ENCODE measurements at places on chromosomes 7 and 10.

- no peak for DNase-seq
Measured at GRCh38 chr10:123250640-123251039, 96.4 kb downstream of the BUB3 start.

- DNase-seq, result no peak
Measured at GRCh38 chr10:87660484-87661133, 931 bp downstream of the PAPSS2 start.

- no peak for DNase-seq
Measured at GRCh38 chr10:3533296-3533695, 251.7 kb downstream of the KLF6 start.

DNA sequence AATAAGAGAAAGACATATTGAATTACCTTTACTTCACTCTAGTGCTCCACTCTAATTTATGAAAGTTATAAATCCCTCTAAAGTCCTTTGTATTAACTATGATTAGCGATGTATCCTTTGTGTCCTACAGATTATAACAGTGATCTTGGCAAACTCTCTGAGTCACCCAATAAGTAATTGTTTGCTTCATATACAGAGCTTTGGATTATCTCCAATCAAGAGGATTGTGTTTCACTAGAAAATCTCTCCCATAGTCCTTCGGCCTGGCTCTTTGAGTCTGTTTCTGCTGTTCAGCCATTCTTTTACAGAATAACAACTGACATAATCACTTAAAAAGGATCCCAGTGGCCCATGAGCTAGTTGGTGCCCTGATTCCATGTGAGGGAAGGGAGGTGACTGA is 9.5 kb downstream of the LMOD2 start:
- no peak for DNase-seq

GRCh38 chr10:46062723-46063428 is 16.8 kb upstream of the MSMB start:
- no peak for DNase-seq

DNA sequence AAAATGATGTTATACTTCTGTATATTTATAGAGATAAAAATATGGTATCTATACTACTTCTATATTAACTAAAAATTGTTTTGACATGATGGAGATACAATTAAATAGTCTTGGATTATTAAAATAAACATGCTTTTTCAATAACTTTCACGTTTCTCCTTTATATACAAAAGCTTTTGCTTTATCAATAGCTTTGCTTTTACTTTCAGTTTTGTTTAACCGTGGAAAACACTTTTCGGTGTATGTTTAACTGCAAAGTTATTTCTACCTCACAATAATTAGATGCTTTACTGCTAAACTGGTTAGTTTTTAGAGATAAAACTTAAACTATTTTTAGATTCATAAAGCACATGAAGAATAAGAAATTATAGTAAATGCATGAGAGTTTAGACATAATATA is 432.1 kb upstream of the PCDH15 start:
- no peak for DNase-seq

GRCh38 chr7:100614308-100614861 is 2.0 kb downstream of the MOSPD3 start:
- DNase-seq, result no peak

DNA sequence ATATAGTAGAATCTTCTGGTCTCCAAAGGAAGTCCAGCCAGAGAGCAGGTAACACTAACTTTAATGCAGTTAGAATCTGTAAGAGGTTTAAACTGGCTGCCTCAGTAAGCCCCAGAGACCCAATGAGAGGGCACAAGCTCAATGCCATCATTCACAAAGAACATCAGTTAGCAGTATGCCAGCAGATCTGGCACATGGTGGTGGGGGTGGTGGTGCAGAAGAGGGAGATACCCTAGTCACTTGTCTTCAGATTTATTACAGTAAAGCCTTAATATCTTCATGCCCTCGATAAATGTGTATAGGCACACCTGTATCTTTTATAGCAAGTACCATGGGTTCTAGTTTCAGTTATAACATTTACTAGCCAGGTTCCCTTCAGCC is 86.2 kb downstream of the SORBS1 start:
- DNase-seq, result no peak

DNA sequence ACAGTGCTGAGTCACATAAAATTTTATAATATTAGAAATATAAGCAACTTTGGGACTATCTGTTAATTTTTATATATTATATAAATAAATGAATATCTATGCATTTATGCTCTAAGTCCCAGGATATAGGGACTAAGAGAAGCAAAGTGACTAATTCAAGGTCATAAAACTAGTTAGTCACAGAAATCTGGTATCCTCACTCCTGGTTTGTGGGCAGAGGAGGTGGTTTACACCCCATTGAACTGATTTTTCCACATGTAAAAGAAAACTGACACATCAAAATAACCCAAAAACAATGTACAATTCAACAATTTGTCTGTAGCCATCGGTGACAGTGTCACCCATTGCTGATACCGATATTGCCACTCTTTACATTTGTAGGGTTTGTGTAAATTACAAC is 3.0 kb downstream of the PCLO start:
- no peak for DNase-seq

DNA sequence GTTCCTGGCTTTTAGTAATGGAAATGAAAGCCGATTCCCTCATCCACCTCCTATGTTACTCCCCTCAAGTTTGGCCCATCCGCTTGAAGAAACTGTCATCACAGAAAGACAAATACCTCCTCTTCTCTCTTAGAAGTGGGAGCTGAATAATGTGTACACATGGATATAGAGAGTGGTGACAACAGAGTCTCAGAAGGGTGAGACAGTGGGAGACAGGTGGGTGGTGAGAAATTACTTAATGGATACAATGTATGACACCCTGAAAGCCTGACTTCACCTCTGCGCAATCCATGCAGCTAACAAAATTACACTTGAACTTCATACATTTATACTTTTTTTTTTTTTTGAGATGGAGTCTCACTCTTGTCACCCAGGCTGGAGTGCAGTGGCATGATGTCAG is 217.5 kb downstream of the SKIDA1 start:
- no peak for DNase-seq

GRCh38 chr10:35355971-35356724 is 19.8 kb downstream of the CCNY start:
- DNase-seq, result peak; percentile 52

DNA sequence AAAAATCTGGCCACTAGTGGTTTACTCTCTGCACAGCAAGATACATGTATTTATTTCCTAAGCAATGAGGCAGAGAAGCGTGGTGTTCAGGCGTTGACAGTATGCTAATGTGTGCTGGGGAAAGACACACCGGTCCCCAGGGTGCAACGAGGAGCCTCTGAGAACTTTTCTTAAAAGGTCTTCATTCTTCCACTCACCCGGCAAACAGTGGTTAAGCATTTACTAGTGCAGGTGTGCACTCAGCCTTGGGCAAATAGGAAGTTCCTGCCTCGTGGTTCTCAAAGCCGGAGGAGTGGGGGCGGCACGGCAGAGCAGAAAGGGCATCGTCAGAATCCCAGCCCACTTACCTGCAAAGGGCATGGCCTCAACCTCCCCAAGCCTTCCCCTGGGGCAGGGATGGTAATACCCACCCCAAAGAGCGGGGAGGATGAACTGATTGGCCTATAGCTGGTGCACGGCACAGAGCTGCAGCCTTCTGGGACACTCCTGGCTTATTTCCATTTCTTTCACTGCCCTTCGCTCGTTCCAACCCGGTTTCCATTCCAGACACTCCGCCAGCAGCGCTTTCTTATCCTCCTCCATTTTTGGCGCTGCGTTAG is 184.3 kb upstream of the CTBP2 start:
- no peak for DNase-seq

GRCh38 chr7:64879800-64880199 is 23.3 kb upstream of the ZNF273 start:
- no peak for DNase-seq

DNA sequence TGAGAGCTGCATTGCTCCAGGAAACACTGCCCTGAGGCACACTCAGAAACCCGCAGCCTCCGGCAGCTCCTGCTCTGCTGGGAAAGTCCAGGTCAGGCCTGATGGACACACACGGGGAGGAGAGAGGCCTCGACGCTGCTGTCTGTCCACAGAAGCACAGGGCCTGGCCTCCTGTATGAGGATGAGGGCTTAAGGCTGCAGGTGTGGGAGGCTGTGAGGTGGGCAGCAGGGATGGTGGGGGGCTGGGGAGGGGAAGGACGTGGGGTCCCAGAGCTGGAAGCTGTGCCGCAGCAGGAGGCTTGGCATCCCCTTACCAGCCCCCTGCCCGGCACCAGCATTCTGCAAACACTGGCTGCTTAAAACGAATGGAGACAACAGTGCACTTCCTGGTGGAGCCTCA is 186.2 kb downstream of the DNAJB6 start:
- no peak for DNase-seq

- no peak for DNase-seq
Measured at GRCh38 chr10:43201545-43202131, 63.4 kb downstream of the CSGALNACT2 start.

- no peak for DNase-seq
Measured at GRCh38 chr7:113912876-113913275, 5.9 kb downstream of the PPP1R3A start.

DNA sequence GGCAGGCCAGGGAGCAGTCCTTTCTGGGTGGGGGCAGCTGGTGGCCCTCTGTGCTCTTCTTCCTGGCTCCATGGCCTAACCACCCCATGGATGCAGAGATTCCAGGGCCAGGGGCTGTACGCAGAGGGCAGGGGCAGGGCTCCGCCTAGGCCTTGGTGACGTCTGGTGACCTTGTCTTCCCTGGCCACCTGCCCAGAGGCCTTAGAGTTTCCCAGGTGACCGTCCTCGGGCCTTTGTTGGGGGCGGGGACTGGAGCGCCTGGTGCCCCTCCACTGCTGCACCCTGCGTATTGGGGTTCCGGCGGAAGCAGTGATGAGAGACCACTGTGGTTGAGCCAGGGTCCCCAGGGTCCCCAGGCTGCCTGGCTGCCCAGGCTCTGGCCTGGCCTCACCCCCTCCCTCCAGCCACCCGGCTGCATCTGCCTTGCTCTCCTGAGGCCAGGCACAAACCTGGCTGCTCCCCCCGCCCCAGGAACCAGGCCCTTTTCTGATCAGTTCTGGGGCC is 10.3 kb downstream of the PWWP2B start:
- no peak for DNase-seq

DNA sequence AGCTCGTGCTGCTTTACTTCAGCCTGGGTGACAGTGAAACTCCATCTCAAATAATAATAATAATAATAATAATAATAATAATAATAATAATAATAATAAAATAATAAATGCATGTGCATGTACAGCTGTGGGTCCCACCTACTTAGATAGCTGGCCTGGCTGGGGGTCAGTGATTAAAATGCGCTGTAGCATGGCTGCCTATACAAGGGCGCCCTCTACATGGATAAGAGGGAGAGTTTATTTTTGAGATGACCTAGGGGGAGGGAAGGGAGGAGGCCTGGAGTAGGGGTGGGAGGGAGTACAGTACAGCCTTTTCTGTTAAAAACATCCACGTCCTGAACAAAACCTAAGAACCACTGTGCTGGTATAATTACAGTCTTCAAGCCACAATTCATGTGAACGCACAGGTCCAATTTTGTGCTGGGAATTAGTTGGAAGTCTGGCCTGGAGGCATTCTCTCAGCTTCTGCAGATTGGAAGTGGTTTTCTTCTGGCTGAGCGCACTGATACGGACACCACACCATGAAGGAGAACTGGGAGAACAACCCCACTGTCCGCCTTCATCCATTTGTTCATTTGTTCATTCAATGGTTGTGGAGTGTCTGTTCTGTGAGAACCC is 146.5 kb downstream of the TMEM178B start:
- no peak for DNase-seq

- DNase-seq, result no peak
Measured at GRCh38 chr7:112504093-112504695, 23.4 kb downstream of the LSMEM1 start.

DNA sequence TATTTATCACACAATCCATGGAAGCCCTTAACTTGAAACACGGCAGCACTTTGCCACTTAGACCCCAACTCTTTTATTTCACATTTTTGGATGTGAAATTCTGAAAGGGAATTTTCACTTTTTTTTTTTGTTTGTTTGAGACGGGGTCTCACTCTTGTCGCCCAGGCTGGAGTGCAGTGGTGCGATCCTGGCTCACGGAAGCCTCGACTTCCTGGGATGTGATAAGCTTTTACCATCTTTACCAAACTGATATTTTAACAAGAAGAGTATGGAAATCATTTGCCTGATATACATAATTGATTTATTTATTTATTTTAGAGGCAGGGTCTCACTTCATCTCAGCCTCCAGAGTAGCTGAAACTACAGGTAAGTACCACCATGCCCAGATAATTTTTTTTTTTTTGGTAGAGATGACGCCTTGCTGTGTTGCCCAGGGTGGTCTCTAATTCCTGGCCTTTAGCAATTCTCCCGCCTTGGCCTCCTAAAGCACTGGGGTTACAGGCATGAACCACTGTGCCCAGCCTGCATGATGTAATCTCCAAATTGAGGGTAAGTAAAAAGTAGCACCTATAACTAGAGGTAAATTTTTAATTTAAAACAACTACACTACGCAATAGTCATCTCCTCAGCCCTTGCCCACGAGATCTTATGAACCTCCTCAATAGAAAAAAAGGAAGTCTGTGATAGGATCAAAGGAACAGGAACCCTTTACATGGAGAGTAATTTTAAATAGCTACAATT is 180.7 kb upstream of the KLF14 start:
- DNase-seq, result no peak

DNA sequence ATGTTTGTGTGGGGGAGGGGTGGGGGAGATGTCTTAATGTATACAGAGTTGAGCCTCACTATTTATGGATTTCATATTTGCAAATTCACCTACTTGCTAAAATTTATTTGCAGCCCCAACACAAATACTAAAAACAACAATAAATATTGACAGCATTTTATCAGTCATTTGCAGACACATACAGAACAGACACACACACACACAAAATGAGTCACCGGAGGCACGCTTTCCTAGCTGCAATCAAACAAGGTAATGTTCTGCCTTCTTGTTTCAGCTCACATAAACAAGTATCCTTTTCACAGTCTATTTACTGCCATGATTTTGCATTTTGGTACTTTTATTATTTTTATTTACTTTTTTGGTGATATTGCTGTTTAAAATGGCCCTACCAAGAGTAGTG is 88.5 kb downstream of the IPMK start:
- DNase-seq, result no peak

GRCh38 chr10:96275685-96276418 is 4.5 kb upstream of the BLNK start:
- no peak for DNase-seq

DNA sequence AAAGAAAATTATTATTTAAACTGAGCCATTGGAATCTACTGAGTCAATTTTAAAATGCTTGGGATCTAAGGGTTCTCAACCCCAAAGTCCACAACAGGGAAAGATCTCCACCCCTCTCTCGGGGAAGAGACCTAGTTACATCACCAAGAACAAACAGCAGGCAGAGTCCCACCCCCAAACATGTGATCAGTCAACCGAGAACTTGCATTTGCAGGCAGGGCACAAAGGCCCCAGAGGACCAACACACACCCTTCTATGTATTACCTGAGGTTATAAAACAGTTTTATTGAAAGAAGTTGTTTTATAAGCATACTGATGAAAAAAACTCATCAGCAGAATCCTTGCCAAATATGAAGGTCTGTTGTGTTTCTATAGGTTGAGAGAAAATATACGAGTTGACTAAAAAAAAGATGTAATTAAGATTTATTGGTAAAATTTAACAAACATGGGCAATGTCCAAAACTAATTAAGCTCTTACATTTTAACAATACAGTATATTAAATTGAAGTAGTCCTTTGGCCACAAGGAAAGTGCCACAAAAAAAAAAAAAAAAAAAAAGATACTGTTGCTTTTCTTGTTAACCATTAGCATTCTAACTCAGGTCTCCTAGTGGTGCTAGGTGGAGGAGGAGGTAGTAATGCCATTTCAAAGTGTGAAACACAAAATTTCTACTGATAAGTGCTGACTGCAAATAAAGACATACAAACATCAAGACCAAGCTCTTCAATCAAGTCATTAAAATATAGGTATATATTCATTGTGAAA is 975 bp upstream of the USP54 start:
- no peak for DNase-seq

- DNase-seq, result no peak
Measured at GRCh38 chr7:35714407-35714806, 19.5 kb upstream of the HERPUD2 start.
